ENCODE measurements at places on chromosomes 6 and 20.

GRCh38 chr6:42141603-42142117, 760 bp downstream of the C6orf132 start:
- DNase-seq: no peak

DNA sequence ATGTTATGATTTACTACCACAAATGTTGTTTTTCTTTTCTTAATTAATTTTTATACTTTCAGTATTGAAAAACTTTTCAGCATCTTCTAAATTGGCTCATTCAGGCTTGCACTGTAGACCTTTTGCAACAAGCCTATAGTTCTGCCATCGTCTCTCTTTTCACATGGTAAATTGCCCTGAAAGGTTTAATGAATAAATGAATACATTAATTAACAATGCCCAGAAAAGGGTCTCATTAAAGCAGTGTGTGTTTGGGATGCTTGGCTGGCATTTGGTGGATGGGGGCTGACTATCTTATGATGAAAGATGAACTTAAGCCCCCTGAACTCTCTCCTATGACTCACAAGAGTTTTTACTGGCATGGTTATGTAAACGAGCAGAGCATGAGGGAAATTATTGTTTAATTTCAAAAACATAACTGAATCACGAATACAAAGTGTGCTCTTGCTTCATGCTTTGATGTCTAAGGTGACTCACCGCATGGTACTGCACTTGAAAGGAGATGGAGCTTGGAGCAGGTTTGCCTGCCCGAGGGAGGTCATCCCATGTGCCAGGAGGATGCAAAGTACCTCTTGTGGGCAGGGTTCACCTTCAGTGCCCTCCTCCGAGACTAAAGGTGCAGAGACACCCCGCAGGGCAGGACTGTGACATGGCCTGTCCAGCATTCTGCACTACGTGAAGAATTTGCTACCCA, 13.8 kb upstream of the PCK1 start:
- no peak for DNase-seq

GRCh38 chr6:75135450-75135849, 70.4 kb downstream of the COL12A1 start:
- DNase-seq: no peak

GRCh38 chr6:142412658-142413057, 110.9 kb downstream of the ADGRG6 start:
- DNase-seq: no peak

DNA sequence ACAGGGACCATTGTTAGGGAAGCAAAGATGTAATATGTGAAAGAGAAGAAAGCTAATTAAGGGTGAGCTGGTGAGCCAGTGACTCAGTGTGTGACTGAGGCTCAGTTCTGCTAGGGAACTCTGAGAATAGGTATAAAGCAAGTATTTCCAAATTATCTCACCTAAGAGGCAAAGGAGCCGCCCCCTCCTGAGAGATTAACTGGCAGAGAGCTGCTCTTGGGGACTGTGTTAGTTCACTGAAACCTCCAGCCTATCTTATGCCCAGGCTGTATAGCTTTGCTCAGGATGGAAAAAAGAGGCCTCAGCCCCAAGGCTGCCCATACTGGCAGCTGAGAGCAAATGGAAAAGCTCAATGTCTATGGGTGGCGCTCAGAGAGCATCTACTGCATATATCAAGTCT, 152.0 kb downstream of the PAK5 start:
- DNase-seq: no peak

GRCh38 chr20:17756529-17756928, 56.8 kb downstream of the BANF2 start:
- no peak for DNase-seq

GRCh38 chr20:36573798-36574365, 485 bp downstream of the TGIF2 start:
- DNase-seq: no peak

GRCh38 chr6:139846538-139847456, 472.3 kb upstream of the CITED2 start:
- DNase-seq: no peak

- DNase-seq: no peak
These were observed 230.1 kb downstream of the SIM1 start for GRCh38 chr6:100234625-100235024.

- DNase-seq: peak; percentile 44
These were observed 49.3 kb downstream of the SLC35F1 start for GRCh38 chr6:117956386-117956785.

DNA sequence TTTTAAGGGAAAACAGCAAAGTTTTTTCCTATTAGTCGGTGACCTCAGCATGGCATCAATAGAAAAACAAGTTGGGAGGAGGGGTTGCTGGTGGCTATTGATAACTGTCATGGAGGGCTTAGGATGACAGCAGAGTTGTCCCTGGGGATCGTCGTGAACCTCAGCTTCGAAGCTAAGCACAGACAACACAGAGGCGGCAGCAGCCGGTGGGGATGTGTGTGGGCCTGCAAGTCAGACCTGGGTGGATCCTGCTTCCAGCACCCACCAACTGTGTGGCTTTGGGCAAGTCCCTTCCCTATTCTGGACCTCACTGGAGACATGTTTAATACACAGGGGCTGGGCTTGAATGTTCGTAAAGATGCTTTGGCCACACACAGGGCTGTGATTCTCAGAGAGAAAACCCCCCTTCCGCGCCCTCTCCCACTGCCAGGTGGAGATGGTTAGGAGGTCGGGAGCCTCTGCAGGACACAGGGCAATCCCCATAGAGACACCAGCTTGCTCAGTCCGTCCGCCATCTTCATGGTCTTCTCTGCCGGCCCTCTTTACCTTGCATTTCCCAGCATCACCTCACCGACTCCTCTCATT, 83.1 kb upstream of the TOX2 start:
- no peak for DNase-seq

Measured in occipital lobe (tissue), 3 donors.